ENCODE measurements at places on chromosomes 2 and 18.

GRCh38 chr2:8623958-8624591 is 57.8 kb upstream of the ID2 start:
- no peak for DNase-seq

GRCh38 chr18:66867653-66868052 is 263.8 kb upstream of the CDH19 start:
- DNase-seq: no peak

DNA sequence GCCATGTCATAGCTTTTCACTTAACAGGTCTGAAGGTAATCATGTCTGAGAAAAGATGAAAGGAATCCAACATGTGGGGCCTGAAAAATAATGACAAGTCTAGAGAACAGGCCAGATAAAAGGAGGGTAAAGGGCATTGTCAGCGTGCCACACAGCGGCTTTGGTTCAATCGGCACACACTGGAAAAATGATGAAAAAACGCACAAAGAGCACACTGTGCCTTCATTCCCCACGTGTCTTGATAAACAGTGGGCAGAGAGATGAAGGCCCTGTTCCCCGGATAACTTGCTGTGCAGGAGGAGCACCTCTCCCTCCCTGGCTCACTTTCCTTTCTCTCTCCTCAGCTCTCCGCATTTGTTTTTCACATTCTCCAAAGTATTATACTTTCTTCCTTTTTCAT is 766.3 kb downstream of the TDRD15 start:
- DNase-seq: no peak

DNA sequence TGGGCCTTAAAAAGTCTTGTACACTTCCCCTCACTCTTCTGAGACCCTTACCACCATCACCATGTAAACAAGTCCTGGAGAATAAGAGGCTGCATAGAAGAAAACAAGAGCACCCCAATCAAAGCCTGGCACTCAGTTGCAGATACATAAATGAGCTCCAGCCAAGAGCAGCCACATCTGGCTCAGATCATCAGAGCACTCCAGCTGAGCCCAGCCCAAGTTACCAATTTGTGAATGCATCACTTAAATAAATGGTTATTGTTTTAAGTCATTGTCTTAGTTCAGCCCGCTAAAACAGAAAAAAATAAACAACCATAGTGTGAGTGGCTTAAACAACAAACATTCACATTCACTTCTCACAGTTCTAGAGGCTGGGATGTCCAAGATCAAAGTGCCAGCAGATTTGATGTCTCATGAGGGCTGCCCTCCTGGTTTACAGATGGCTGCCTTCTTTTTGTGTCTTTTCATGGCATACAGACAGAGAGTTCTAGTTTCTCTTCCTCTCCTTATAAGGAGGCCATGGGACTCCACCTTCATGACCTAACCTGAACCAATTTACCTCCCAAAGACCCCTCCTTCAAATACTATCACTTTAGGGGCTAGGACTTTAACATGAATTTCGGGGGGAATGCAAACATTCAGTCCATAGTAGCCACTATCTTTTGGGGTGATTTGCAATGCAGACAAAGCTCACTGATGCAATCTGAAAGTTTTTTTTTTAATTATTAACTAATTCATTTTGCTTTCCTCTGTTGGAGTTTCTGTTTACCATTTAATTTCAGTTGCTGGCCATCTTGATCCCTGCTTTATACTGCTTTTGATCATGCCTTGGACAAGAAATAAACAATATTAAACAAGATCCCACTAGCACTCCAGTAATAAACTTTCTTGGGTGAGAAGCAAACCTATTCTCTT is 187.5 kb upstream of the ACVR2A start:
- no peak for DNase-seq

GRCh38 chr2:215436705-215437565 is 1.1 kb upstream of the FN1 start:
- no peak for DNase-seq

- no peak for DNase-seq
These were observed 7.2 kb downstream of the BOLL start for GRCh38 chr2:197777823-197778407.

GRCh38 chr2:46135228-46135855 is 161.9 kb upstream of the EPAS1 start:
- DNase-seq: no peak

DNA sequence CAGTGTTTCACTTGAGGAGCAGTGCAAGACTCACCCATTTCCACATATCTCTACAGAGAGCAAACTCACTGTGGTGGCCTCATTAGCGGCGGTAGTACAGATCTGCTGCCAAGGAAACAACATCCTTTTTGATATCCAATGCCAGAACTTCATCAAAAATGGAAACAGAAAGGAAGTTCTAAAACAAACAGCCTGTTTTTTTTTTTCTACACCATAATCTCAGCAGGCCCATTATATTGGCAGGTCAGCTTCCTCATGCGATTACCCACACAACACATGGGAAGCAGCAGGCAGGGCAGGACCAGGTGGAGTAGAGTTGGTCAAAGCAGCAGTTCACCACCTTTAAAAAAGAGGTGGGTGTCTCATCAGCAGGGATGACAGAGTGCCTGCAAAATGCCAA is 678.9 kb upstream of the CELF4 start:
- DNase-seq: no peak

GRCh38 chr2:78423631-78424030 is 601.9 kb upstream of the REG3G start:
- no peak for DNase-seq

DNA sequence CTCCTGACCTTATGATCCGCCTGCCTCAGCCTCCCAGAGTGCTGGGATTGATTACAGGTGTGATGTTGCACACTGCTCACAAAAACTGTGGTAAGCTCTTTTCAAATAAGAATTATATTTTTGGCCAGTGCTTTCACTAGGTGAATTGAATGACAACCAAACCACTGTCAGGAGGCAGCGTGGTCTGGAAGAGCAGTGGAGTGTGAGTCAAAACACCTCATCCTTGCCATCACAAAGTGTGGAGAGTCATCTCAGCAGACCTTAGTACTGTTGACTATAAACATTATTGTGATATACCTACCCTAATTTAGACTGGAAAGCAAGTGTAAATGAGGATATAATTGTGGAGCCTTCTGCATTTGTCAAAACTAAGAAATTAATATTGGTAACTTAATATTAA is 61.3 kb downstream of the UBE2E3 start:
- DNase-seq: no peak

DNA sequence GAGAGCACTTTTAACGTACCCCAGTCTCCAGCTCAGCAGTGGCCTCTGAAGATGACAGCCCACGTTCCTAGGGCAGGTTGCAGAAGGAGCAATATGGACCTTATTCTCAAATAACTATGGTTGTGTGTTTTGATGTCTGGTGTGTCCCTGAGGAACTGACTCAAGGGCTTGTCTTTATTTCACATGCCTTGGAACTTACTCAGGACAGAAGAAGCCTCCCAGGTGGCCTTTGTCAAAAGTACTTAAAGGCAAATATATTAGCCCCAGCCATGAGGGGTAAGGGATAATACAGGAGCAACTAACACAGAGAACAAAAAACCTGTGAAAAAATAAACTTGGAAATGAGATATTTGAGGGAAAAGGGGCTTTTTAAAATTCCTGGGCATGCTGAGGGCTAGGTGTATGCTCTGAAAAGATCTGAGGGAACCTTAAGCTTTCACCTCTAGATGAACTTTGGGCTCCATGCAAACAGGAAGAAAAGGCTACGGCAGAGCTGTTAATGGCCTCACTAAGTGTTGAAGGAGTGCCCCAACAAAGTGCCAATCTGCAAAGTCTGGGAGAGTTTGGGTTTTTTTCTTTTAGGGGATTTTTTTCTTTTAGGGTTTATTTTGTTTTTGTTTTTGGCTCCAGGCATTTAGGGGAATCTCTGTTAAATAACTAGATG is 40.3 kb downstream of the SRBD1 start:
- no peak for DNase-seq

DNA sequence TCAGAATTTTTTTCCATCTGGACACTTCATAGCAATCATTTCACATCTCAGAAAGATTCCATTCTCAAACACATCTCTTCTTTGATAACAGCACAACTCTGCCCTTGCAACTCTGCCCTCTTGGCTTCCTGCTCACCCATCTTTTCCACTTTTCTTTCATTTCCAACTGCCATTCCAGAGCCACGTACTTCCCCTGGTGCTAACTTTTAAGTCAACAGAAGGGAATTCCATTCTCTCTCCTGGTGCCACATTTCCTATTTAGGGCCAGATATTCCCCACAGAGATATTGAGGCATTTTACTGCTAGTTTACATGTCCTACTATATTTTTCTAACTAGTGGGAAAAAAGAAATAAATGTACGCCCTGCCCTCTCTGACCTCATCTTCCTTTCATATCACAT is 590.2 kb downstream of the ARHGAP15 start:
- no peak for DNase-seq

DNA sequence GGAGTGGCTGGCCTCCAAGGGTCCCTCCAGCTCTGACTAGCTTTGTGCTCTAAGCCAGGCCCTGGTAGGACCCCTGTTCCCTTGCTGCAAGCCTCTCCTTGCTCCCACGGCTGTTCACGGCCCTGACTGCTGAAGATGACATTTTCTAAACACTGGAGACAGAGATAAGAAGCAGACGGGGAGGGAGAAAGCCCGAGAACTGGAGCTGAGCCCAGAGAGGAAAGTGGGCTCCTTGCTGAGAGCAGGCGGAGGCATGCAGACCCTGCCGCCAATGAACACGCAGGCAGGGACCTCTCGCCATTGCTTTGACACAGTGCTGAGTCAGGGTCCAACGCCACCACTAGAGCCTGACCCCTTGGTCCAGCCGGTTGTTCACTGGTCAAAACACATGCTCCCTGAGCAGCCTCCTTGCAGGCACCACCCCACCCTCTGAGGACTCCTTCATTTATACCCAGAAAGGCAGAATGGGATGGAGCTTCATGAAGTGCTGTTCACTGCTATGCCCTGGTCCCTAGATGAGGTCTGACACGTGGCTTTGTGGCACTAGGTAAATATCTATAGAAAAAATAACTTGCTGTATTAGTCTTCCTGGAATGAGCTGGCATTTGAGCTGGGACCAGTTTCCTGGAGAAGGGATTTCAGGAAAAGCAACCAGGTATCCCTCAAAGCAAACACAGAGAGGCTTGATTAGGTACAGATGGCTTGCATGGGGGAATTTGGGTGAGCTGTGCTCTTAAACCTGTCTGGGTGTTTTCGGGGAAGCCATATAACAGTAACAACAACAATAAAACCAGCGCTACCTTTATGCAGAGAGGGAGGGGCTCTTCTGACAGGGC is 65.7 kb downstream of the MCFD2 start:
- DNase-seq: no peak

DNA sequence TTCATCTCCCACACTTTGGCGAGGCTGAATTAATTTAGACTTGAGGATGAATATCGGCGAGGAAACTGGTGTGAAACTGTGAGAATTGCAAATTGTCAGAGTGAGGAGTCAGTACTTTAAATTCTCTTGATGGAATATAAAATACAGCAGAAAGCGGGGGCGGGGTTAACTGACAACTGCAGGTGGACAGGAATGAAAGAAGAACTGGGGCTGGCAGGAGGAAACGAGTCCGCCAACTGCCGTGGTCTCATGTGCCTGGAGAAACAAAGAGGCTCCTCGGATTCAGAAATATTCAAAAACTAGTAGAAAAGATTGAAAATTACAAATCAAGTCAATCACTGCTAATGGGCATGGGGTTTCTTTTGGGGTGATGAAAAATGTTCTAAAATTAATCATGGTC is 44.3 kb downstream of the MOGAT1 start:
- no peak for DNase-seq

DNA sequence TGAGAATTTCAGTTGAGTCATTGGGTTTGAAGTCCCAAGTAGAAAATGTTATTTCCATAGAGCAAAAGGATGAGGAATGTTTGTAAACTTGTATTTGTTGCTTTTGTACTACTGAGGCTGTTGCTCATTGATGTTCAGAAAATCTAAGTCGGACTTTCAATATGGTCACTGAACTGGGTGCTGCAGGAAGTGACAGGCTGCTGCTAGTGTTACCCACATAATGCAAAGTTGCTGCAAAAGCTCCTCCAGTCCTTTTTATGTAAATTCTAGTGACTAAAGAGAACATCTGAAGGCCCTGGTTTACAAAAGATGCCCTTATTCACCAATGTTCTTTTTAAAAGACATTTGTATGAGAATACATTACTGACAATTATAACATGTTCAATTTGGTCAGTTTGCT is 131.1 kb upstream of the FAM98A start:
- no peak for DNase-seq

GRCh38 chr2:182435754-182436153 is 8.9 kb upstream of the PDE1A start:
- DNase-seq: no peak

DNA sequence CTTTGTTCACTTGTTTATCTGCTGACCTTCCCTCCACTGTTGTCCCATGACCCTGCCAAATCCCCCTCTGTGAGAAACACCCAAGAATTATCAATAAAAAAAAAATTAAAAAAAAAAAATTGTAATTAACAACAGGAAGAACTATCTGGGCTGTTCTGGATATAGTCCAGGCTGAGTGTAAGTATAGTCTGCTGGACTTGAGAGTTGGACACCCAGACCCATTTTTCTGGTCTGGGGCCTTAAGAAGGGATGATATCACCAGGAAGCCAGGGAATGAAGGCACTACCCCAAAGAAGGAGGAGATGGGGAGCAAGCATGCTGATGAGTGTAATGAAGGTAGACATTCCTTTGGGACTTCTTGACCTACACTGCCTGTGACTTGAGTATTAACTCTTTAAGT is 72.1 kb upstream of the ZFP36L2 start:
- no peak for DNase-seq

- no peak for DNase-seq
These were observed 47.1 kb upstream of the CCDC150 start for GRCh38 chr2:196592331-196592910.

DNA sequence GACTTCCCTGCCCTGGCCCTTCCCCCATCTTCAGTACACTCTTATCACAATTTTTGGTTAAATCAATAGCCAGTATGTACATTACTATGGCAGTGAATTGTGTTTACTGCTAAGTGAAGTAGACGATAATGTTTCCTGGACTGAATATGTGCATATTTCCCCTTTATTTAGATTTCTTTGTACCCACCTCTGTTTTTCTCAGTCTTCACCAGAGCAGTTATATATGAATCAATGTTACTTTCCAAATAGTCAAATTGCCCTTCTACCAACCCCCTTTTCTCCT is 97.1 kb upstream of the HS6ST1 start:
- no peak for DNase-seq

GRCh38 chr2:217045700-217046475 is 186.0 kb upstream of the TNP1 start:
- DNase-seq: no peak

- DNase-seq: no peak
These were observed 63.3 kb upstream of the GALNT5 start for GRCh38 chr2:157194097-157194688.

- DNase-seq: no peak
These were observed 61.1 kb upstream of the RAPH1 start for GRCh38 chr2:203596183-203596582.

DNA sequence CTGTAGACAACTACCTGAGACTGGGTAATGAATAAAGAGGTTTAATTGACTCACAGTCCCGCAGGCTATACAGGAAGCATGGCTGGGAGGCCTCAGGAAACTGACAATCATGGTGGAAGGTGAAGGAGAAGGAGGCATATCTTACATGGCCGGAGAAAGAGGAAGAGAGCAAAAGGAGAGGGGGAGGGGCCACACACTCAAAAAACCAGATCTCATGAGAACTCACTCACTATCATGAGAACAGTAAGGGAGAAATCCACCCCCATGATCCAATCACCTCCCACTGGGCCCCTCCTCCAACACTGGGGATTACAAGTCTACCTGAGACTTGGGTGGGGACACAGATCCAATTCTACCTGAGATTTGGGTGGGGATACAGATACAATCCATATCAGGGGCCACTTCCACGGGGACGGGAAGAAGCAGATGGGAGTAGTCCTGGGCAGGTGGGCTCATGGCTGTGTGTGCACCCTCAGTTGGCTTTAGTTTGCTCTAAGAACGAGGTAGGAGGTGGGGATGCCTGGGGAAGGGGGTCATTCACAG is 9.9 kb downstream of the MAB21L4 start:
- no peak for DNase-seq

Data from activated naive CD4-positive, alpha-beta T cell (primary cell).